ENCODE measurements at places on chromosomes 12 and 14. TPM values are rescaled to one million over a fixed set of nuclear protein-coding genes. Genes with fewer than 3 reads are reported as not detected.

Gene SNAPC1
- 17.8 TPM for total RNA-seq

Gene RERG
- not detected for total RNA-seq

Gene INSM2
- not detected for total RNA-seq

Gene GAPDH
- 9,259 TPM for total RNA-seq

Gene KRT8
- 12.5 TPM for total RNA-seq

Gene GALNT16
- total RNA-seq, result 0.29 TPM

Gene RNF212B
- total RNA-seq, result not detected

Gene PMEL
- 1.3 TPM for total RNA-seq

Gene ZNF385A
- total RNA-seq, result 0.67 TPM

Gene NRXN3
- total RNA-seq, result 0.48 TPM

Gene CMA1
- total RNA-seq, result not detected

Gene TPH2
- total RNA-seq, result not detected

Gene NXPH4
- total RNA-seq, result 0.19 TPM
